ENCODE measurements at places on chromosomes 5 and 9. TPM values are rescaled to one million over a fixed set of nuclear protein-coding genes. Genes with fewer than 3 reads are reported as not detected.

GRCh38 chr9:113573046-113573958 lies 109.8 kb downstream of the RGS3 start:
- no peaks in the 10 kb centered on the region for H3K4me1 ChIP-seq
- no peak for DNase-seq
- H3K4me3 ChIP-seq = no peak overlapping the region

GRCh38 chr5:160506006-160507004 lies 84.7 kb downstream of the PTTG1 start:
- H3K4me1 ChIP-seq = no peaks in the 10 kb centered on the region
- H3K27ac ChIP-seq = no peak overlapping the region
- DNase-seq = no peak
- no peaks in the 10 kb centered on the region for H3K36me3 ChIP-seq
- no peak overlapping the region for H3K4me3 ChIP-seq

GRCh38 chr5:64722588-64722987 lies 32.3 kb downstream of the SHISAL2B start:
- no peak for DNase-seq
- peaks cover 1% of the 10 kb centered on the region for H3K36me3 ChIP-seq
- H3K27ac ChIP-seq = no peak overlapping the region
- H3K4me3 ChIP-seq = no peak overlapping the region
- H3K4me1 ChIP-seq = no peaks in the 10 kb centered on the region

- DNase-seq = peak; percentile 58
- H3K36me3 ChIP-seq = peaks cover 4% of the 10 kb centered on the region
- no peak overlapping the region for H3K27ac ChIP-seq
- H3K27me3 ChIP-seq = no peaks in the 10 kb centered on the region
- no peak overlapping the region for H3K4me3 ChIP-seq
Measured at GRCh38 chr5:14326035-14326903, 183.1 kb downstream of the TRIO start.

DNA sequence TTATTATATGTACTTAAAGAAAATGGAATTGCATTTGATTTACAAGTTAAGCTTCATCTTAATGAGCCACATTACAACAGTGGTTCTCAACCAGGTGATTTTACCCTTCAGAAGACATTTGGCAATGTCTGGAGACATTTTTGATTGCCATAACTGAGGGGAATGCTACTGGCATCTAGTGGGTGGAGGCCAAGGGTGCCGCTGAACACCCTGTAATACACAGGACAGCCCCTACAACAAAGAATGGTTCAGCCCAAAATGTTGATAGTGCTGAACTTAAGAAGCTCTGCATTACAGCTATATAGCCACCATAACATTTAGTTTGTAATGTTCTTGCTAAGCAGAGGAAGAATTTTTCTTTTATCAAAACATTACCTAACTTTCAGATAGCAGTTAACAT lies 103.1 kb downstream of the PAM start:
- H3K27ac ChIP-seq = no peak overlapping the region
- no peaks in the 10 kb centered on the region for H3K27me3 ChIP-seq
- no peaks in the 10 kb centered on the region for H3K4me1 ChIP-seq
- no peak for DNase-seq

DNA sequence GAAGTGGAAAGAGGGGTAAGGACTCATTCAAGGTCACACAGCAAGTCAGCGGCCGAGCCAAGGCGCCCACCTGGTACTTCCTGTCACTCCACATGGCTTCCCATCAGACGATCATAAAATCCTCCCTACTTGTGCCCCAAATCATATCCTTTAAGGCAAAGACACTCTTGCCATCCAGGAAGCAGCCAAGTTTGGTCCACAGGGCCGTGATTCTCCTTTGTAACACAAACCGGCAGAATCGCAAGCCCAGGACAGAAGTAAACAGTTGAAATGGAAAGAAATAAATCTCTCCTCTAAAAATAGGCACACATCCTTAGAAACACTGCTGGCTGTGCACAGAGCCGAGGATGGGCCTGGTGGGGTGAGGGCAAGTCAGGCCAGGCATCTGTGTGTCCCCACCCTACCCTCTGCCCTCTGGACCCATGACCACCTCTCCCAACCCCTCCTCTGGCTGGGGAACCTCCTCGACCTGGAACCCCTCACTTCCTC lies 30.5 kb downstream of the TMOD1 start:
- no peak overlapping the region for H3K27ac ChIP-seq
- H3K27me3 ChIP-seq = no peaks in the 10 kb centered on the region
- no peaks in the 10 kb centered on the region for H3K4me1 ChIP-seq
- peaks cover 2% of the 10 kb centered on the region for H3K36me3 ChIP-seq
- no peak overlapping the region for H3K4me3 ChIP-seq

Gene PCDHGA11
- polyA plus RNA-seq = 0.22 TPM

Gene PTGES
- polyA plus RNA-seq = 0.17 TPM

Gene SERF1A
- 0.59 TPM for polyA plus RNA-seq

Gene TXNDC8
- not detected for polyA plus RNA-seq

Gene PCDHGA9
- 0.11 TPM for polyA plus RNA-seq
